ENCODE measurements at places on chromosomes 3 and 15.
A peak's percentile ranks its signal among the peaks of the same experiment; 100 is the strongest.

DNA sequence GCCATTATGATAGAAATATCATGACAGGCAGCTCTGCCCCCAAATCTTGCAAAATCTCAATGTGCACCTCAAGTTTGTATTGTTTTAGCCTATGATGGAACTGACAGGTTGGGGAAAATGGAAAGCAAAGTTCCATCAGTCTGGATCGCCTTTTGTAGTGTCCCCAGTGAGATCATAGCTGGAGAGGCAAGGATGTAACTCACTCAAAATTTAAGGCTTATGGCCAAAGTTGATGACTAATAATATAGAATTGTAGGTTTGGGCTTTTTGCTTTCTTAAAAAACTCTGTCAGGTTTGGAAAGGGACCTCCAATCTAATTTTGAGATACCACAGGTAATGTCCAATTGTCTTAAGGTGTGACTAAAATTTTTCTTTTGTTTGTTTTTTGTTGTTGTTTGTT, 1.4 kb upstream of the ACP3 start:
- no peak for DNase-seq

DNA sequence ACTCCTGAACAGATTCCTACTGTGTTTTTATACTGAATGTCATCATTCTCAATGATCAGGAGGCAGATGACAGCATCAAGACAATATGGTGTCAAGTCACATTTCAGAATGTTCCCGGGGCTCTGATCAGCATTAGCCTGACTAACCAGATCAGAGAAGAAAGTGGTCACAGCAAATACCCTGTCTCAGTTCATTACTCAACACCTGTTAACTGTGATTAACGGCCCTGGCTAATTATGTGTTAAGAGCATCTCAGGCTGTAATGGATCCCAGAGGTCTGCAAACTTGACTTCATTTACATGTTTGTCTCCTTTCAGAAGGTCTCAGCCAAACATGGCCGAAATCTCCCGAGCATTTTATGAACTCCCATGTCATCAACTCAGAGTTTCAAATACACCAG, 833.7 kb downstream of the FHIT start:
- no peak for DNase-seq

DNA sequence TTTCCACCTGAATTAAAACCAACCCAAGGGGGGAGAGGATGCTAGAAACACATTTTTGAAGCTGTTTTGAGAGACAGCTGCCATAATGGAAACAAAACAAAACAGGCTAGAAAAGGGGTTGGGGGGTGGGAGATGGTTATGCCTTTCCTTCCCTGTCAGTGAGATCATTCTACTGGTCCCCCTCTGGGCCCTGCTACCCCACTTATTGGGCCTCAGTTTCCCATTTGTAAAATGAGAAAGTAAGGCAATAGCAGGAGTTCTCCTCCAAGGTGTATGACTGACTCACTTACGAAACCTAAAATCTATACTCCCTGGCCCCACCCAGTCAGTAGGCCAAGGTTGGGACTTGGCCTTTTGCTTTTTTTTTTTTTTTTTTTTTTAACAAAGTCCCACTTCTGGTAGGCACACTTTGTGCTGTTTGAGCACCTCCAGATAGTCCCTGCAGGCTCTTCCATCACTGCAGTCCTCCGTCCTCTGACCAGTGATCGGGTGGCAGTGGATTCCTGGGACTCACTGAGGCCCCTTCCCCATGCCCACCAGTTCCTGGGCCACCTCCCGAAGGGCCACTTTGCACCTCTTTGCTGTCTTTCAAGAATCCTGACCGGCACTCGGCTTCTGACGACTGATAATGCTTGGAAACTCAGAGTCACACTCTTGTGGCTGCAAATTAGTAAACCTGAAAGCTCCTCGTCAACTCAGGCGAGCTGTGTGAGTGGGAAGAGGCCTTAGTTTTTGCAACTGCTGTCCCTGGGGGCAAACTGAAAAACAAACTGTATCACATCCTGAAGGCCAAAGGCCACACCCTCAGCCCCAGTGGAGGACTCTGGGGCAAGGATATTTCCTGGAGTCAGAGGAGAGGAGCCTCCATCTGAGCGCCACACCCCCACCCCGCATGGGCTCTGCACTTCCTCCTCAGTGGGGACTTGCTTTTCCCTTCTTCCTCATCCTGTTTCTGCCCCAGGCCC, 6.7 kb upstream of the PSTPIP1 start:
- no peak for DNase-seq

- DNase-seq: peak; percentile 29
Observed at GRCh38 chr3:32371461-32372212, 20.0 kb upstream of the CMTM7 start.
